ENCODE measurements at places on chromosomes 16 and 17. TPM values are rescaled to one million over a fixed set of nuclear protein-coding genes. Genes with fewer than 3 reads are reported as not detected.
A peak's percentile ranks its signal among the peaks of the same experiment; 100 is the strongest.

- no peak for DNase-seq
These were observed 941.6 kb upstream of the CDH8 start for GRCh38 chr16:62977876-62978275.

DNA sequence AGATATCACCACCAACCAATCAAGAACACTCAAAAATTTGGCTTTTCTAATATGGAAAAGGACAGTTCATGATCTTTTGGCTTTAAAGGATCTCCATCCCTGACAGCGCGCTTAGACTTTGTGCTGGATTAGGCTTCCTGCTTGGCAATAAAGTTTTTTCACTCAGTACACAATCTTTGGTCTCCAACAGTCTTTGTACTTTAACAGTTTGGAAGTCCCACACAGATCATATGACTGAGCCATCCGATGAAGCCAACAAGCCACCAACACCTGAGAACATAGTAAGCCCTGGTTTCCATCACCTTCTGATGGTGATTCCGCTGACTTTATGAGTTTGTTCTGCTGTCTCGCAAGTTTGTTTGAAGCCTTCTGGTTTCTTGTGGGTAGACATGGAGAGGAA, 34.3 kb downstream of the SMURF2 start:
- DNase-seq, result no peak

Gene LIG3
- 25.8 TPM for total RNA-seq

DNA sequence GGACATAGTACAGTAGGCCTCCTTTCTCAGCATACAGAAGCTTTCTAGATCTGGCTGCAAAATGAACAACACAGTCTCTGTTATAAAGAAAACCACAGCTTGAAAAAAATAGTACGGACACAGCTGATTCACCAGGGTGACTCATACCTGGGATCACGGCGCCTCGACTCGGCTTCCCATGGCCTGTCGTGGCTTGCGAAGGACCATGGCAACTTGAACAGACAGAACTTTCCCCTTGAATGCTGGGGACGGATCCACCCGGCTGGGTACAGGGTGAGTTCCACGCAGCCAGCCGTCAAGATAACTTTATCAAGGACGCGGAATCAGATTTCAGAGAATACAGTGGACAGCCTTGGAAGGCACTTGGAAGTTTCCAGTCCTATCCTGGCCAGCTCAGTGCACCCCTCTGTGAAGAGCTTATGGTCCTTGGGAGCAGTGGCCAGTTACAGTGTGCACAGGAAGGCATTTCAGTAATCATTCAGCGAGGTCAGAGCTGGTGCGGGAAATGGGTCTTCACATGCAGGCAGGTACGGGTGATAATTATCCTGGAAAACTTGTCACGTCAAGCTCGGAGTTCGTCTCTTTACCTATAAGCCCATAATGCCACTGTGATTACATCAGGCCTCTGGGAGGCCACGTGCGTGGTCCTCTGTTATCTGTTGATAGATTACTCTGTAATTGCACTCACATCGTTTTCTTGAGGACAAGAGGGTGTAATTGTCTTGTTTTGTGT, 57.9 kb upstream of the MAF start:
- peak; percentile 74 for DNase-seq

DNA sequence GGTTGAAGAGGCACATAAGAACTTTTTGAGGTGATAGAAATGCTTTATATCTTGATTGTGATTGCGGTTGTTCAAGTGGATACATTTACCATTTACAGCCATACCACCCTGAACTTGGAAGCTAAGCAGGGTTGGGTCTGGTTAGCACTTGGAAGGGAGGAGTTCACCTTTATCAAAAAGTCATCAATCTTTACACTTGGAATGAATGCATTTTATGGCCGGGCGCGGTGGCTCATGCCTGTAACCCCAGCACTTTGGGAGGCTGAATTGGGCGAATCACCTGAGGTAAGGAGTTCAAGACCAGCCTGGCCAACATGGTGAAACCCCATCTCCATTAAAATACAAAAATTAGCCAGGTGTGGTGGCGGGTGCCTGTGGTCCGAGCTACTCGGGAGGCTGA, 9.5 kb upstream of the GJD3 start:
- no peak for DNase-seq

GRCh38 chr16:522320-523096, 5.0 kb upstream of the CAPN15 start:
- no peak for DNase-seq

Gene EMC8
- 51.8 TPM for total RNA-seq

Gene CFAP97D1
- total RNA-seq, result not detected

GRCh38 chr16:88686062-88686438, 257 bp downstream of the SNAI3 start:
- no peak for DNase-seq

GRCh38 chr17:3157218-3157617, 29.9 kb upstream of the OR1G1 start:
- no peak for DNase-seq

DNA sequence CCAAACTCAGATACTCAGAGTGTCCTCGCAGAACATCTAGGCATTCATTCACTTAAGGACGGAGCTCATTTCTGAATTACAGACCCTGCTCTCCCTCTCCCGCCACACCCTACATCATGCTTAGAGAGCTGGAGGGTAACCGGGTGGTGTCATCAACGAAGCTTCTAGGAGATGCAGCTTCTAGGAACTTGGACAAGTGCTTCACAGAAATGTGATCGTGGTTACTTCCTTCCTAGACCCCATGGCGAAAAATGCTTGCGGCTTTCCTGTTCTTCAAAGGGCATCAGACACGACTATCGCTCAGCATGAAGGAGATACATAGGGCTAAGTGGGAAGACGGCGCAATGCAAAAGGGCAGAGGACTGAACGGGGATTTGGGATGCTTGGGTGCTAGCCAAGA, 126.8 kb downstream of the ZFHX3 start:
- DNase-seq, result no peak

GRCh38 chr17:75535119-75535537, 9.6 kb downstream of the LLGL2 start:
- DNase-seq, result no peak

DNA sequence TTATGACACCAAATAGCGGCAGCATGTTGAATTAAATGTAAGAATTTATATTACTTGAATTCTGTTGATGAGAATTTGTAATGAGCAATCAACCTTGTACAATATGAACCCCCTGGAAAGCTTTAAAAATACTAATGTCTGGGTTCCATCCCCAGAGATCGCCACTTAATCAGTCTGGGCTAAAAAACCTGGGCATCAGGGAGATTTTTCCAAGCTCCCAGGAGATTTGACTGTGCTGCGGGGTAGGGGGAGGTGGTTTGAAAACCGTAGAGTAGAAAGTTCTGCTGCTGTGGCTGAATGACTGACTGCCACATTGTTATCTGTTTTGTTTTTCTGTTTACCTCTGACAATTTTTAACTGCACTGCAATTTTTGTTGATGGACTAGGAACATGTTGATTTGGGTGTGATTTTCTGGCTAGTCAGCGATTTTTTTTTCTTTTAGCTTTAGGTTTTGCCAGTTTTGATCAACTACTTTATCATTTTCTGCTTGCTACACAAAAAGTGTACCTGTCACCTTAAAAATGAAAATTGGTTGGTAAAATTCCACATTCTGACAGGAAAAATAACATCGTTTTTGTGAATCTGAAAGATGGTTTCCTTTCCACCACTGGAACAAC, 79.3 kb downstream of the PCTP start:
- DNase-seq, result no peak

Gene WNT9B
- total RNA-seq, result not detected

- DNase-seq, result peak; percentile 9
These were observed 33.3 kb downstream of the JPH3 start for GRCh38 chr16:87635541-87636049.

GRCh38 chr16:58020628-58021521, 4.7 kb upstream of the MMP15 start:
- no peak for DNase-seq

Gene DHRS13
- total RNA-seq, result 12.7 TPM

Gene HASPIN
- 3.0 TPM for total RNA-seq

GRCh38 chr16:67246756-67247191, 507 bp downstream of the FHOD1 start:
- no peak for DNase-seq

DNA sequence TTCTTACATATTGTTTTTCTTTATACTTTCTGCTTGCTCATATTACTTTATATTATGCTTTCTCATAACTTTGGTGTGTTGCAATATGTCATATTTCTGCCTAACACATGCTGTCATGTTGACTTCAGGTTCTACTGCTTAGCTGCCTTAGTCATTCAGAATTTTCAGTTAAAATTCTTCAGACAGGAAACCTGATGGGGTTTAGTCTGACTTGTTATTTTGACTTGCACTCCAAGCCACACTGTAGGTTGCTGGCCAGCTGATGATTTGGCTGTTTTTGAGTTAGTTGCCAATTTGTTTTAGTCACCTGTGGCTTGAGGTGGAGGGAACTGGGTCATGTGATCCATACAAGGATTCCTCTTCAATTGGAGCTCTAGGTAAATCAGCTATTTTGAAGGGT, 315.4 kb downstream of the MAP2K6 start:
- DNase-seq, result no peak

Gene SBK1
- total RNA-seq, result 10.5 TPM

Gene KRT33B
- total RNA-seq, result 0.17 TPM

Gene SALL1
- 12.3 TPM for total RNA-seq

- peak; percentile 82 for DNase-seq
These were observed 27.0 kb downstream of the CBFB start for GRCh38 chr16:67055712-67056487.

DNA sequence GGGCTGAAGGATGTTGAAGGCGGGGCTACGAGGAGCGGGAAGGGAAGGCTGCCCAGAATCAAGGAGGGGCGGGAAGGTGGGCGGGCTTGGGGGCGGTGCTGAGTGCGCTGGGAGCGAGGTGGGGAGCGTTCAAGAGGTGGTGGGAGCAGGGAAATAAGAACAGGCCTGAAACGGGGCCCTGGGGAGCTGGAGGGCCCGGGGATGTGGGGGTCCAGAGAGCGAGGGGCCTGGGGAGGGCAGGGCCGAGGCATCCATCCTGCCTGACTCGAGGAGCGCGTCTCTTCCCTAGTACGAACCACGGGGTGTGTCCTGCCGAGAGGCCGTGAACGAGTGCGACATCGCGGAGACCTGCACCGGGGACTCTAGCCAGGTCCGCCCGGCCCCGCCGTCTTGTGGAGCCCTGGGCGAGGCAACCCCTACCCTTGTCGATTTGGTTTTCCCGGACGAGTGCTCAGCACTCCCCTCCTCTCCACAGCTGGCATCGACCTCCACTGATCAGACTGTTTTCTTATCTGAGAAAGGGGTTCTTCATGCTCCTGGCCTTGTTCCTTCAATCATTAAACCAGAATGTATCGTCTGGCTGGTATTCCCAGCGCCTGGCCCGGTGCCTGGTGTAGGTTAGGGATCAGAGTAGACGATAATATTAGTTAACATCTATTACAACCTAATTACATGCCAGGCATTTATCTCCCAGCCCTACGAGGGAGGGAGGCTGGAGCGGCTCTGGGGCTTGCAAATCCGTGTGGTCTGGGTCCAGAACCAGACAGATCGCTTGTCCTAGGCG, 17.2 kb downstream of the ADAM11 start:
- no peak for DNase-seq

Gene TEKT1
- total RNA-seq, result not detected

DNA sequence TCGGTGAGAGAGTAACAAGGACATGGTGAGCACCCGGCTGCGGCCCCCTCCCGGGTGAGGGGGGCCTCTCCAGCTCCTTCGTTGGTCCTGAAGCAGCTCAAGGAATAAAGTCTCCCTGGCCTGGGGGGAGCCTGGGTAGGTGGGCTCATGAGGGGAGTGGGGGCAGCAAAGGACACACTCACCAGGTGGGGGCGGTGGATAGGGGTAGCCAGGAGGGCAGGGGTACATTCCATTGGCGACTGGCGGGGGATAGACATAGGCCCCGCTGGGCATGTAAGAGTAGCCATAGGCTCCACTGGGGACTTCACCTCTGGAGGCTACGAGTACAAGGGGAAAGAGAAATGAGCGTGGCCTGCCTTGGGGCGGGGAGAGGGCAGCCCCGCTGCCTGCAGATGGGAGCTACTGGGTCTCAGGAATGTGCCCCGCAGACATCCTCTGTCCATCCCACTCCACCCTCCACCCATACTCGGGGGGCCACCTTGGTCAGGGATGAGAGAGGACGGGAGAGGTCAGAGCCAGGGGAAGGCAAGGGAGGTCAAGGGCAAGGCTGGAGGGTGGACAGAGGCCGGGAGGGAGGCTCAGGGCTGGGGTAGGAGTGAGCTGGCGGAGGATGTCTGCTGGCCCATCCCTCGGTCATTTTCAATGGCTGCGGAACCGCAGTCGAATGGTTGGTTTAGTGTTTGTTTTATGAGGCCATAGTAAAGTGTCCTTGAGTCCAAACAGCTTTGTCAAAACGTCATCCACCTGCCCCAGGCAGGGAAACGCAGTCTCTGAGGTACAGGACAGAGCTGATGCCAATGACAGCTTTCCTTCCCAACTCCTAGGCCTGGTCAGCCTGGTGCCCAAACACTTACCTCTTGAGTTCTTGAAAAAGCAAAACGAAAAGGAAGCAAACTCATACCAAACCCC, 3.7 kb upstream of the UNC13D start:
- no peak for DNase-seq

DNA sequence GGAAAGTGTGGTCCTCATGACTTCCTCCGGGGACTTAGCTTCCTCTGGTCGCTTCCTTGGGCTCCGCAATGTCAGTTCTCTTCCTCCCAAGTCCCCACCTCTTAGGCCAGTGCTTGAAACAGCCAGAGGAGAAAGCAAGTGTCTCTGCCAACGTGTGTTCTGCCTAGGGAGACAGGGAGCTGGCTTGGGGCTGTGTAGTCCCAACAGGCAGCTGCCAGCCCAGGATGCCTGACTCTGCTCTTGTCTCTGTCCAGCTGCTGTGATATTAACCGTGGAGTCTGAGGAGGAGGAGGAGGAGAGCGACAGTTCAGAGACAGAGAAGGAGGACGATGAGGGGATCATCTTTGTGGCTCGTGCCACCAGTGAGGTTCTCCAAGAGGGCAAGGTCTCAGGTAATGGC, 13.5 kb upstream of the PLEKHG4 start:
- no peak for DNase-seq

GRCh38 chr17:63967953-63968352, 4.8 kb downstream of the SCN4A start:
- DNase-seq, result no peak

DNA sequence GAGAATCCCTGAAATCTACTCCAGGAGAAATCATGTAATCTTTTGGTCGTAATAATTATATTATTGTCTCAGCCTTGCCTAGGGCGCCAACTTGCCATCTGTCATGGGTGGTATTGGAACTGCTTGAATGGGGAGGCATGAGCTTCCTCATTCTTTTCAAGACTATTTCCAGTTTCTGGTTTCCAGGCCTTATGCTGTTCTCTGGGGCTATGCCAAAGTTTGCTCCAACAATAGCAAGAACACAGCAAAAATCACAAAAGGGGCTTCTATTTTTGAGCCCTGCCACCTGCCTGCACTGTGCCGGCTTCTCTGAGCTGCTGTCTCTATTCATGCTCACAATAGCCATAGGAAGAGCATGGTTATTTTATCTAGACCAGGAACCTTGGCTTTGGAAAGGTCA, 111.7 kb downstream of the SPECC1 start:
- no peak for DNase-seq

- DNase-seq, result no peak
These were observed 7.1 kb upstream of the IL32 start for GRCh38 chr16:3058139-3059030.

Gene PHOSPHO1
- total RNA-seq, result not detected

Measured in kidney epithelial cell (primary cell).